ENCODE measurements at places on chromosomes 1 and 21. TPM values are rescaled to one million over a fixed set of nuclear protein-coding genes. Genes with fewer than 3 reads are reported as not detected.

INSRR gene
- total RNA-seq: not detected

LRRC39 gene
- 0.58 TPM for total RNA-seq

KCNK1 gene
- total RNA-seq: 7.3 TPM

ATP1A2 gene
- total RNA-seq: 5.6 TPM

AMIGO1 gene
- total RNA-seq: 13.3 TPM

DNA sequence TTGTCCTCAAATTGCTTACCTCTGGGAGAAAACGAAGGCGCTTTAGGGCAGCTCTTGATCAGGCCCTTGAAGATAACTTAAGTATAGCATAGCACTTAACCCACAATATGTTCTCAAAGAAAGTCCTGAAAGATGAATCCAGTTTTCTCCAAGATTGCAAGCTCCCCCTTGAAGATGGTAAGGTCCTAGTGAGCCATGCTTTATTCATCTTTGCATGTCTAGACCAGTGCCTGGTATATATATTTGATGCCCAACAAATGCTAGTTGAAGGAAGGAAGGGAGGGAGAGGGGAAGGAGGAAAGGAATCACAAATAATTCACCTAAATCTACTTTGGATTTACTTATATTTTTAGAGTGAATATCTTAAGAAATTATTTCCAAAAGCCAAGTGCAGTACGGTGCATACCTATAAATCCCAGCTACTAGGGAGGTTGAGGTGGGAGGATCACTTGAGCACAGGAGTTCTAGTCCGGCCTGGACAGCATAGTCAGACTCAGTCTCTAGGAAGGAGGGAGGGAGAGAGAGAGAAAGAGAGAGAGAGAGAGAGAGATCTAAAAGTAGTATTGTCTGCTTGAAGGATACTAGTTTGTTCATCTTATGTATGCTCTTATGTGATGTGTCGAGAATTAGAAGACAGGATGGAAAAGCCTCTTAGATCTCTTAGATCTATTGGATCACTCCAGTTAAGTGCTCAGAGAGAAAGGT lies 25.0 kb downstream of the PBX1 start:
- no peak overlapping the region for H3K4me3 ChIP-seq
- no peak for DNase-seq
- peaks cover 12% of the 10 kb centered on the region for H3K36me3 ChIP-seq
- H3K4me1 ChIP-seq: peaks cover 14% of the 10 kb centered on the region
- H3K27me3 ChIP-seq: no peaks in the 10 kb centered on the region
- H3K27ac ChIP-seq: no peak overlapping the region

GRCh38 chr1:2633936-2634491 lies 1.2 kb upstream of the MMEL1 start:
- H3K4me1 ChIP-seq: no peaks in the 10 kb centered on the region
- no peaks in the 10 kb centered on the region for H3K36me3 ChIP-seq
- H3K4me3 ChIP-seq: no peak overlapping the region
- DNase-seq: peak; percentile 61

DNA sequence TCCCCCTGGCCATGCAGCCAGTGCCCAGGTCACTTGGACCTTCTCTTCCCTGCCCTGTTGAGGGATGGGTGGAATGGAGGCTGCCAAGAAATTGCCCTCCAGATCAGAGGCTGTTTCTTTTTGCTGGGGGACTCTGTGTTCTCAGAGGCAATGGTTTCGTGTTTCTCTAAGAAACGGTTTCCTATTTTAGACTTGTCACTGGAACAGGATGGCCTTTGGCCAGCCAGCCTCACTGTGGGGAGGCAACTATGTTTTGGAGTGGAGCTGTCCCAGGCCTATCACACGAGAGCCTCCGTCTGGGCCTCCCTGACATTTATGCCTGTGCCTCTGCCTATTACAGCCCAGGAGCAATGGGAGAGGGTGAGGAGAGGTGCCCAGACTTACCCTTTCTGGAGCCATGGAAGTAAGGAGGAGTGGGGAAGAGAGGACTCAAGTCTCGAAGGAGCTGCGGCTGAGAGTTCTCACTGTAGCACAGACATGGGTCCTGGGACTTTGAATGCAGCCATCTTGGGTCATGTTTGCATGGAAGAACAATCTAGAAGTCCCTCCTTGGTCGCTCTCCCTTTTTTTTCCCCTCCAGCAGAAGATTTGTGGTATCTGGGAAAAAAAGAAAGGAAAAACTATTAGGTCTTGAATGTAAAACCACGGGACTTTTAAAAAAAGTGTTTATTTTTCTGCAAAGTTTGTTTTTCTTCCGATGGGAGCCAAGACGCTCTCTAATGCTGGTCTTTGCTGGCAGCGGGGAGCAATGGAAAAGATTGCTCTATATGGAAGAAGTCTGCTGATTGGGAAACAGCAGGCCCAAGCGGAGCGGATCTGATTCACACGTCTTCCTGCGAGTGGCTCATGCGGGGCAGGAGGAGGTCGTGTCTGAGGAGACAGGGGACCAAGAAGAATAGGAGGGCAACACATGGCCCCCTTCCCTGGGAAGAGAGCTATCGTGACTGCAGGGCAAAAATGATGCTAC lies 219.2 kb downstream of the FOXD2 start:
- no peak overlapping the region for H3K4me3 ChIP-seq
- H3K4me1 ChIP-seq: no peaks in the 10 kb centered on the region
- no peaks in the 10 kb centered on the region for H3K27me3 ChIP-seq

- H3K27ac ChIP-seq: no peak overlapping the region
- no peak overlapping the region for H3K4me3 ChIP-seq
- H3K27me3 ChIP-seq: no peaks in the 10 kb centered on the region
- no peaks in the 10 kb centered on the region for H3K4me1 ChIP-seq
- DNase-seq: no peak
- H3K36me3 ChIP-seq: no peaks in the 10 kb centered on the region
These were observed 67.0 kb downstream of the TGFB2 start for GRCh38 chr1:218412171-218412570.

All from upper lobe of right lung (tissue), 1 donor.